Fibroblast of skin of right biceps (primary cell): ENCODE measurements at places on chromosomes 1 and 21.

DNA sequence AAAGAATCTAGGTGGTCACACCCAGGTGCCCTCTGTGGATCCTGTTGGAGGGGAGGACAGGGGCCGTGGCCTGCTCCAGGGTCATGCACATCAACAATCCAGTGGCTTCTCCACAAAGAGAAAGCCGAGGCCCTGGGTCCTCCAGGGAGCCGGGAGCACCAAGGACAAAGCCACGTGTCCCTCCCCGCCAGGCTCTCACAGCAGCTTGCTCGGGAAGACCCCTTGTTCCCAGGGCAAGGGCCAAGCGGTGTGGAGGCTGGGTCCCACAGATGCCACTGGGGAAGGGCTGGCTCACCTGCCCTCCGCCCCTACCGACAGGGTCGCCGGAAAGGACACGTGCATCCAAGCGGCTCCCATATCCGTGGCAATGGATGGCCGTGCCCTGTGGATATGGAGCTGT is 192.9 kb upstream of the VAMP3 start:
- DNase-seq: no peak

GRCh38 chr1:46134660-46135331 is 2.4 kb upstream of the PIK3R3 start:
- peak; percentile 71 for DNase-seq

- no peak for DNase-seq
These were observed 410.7 kb downstream of the SMYD3 start for GRCh38 chr1:246096356-246096755.

DNA sequence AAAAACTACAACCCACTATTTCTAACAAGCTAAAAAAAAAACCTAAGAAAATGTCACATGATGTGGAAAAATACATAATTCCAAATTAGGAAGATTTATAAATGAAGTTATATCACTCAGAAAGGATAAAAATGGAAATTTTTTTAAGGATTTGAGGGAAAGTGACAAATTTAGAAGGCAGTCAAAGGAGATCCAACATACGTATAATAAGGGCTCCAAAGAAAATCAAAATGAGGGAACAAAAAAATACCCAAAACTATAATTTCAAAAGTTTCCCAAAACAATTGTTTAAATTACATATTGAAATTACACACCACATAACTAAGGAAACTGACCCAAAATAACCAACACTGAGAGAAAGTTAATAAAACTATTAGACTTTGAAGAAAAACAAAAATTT is 381.1 kb upstream of the KAZN start:
- no peak for DNase-seq

DNA sequence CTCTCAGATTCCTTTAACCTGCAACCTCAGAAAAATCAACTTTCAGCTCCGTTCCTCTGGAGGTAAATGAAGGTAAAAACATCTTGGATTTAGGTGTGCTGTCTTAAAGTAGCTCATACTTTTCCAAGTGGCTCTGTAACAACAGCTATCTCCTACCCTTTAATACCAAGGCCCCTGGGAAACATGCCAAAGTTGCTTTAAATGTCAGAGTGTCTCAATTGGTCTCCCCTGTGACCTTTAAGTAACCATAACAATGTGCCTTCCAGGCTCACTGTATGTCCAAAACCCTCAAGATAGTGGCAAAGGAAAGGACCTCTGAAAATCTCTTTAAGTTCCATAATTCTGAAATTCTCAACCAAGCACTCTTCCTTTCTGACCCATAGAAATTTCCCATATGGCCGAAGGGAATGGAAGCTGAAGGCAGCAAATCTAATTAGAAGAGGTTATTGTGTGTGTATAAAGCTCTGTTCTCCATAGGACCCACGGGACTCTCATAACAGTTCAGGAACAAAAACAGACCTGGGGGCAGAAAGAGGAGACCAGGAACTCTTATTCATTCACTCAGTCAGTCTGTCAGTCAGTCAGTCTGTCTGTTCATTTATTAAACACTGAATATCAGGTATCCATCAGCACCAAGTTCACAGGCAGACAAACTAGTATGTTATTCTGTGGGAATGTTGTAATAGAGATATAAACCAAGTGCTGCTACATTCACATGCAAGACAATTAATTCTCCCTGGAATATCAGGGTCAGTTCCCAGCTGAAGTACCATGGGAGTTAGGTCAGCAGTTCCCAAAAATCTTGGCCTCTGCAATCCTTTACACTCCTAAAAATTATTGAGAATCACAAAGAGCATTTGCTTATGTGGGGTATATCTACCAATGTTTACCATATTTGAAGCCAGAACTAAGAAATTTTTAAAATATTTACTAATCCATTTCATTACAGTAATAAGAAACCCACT is 19.1 kb downstream of the ASTN1 start:
- DNase-seq: peak; percentile 3

GRCh38 chr1:151056149-151056548 is 3.3 kb downstream of the CDC42SE1 start:
- no peak for DNase-seq

- no peak for DNase-seq
These were observed 112.5 kb upstream of the PAXBP1 start for GRCh38 chr21:32884062-32884461.

DNA sequence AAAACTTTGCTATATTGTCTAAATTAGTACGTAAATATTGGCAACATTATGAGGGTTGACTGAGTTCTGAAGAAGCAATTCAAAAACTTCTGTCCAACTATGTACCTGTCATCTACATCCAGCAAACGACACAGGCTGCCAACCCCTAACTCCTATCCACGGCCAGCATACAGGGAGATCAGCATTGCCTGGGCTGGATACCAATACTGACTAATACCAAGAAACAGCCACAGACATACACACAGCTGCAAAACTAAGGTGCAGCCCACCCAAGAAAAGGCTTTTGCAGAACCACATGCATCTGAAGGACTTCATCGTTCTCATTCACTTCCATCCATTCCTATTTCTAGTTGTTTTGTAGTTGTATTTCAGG is 2.0 kb downstream of the KIAA0319L start:
- no peak for DNase-seq

DNA sequence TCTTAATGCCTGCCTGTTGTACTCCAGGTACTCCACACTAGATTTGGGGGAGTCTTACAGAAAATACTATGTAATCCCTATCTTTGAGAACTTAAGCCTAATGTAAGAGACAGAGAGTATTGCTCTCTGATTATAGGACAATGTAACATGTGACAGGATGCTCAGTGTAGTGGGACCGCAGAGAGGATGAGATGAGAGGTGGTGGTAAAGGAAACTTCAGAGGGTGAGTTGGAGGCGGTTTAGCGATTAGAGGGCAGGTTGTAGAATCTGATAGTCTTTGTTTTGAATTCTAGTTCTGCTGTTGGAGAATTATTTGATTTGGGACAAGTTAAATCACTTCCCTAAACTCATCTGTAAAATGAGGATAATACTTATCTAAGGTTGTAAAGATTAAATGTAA is 5.4 kb downstream of the SOAT1 start:
- no peak for DNase-seq

GRCh38 chr1:87196110-87196827 is 132.4 kb upstream of the LMO4 start:
- peak; percentile 17 for DNase-seq

- DNase-seq: no peak
These were observed 94.4 kb downstream of the RAVER2 start for GRCh38 chr1:64839261-64839660.

GRCh38 chr21:16488042-16488441 is 758.3 kb downstream of the USP25 start:
- no peak for DNase-seq

DNA sequence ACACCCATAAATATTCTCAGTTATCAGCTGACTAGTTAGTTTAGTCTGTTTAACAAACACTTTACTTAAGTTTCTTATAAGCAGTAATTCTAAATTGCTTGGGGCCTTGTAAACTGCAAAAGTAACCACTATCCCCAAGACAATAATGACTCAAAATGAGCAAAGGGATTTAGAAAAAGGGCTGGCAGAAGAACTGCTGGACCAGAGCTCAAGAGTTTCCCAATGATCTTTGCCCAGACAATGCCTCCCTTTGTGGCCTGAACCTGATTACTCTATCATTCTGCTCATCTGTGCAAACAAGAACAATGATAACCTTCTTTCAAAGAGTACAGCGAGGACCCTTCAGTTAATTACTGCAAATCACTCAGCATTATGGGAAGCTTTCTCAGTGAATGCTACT is 123.5 kb downstream of the TIAM1 start:
- DNase-seq: peak; percentile 15

DNA sequence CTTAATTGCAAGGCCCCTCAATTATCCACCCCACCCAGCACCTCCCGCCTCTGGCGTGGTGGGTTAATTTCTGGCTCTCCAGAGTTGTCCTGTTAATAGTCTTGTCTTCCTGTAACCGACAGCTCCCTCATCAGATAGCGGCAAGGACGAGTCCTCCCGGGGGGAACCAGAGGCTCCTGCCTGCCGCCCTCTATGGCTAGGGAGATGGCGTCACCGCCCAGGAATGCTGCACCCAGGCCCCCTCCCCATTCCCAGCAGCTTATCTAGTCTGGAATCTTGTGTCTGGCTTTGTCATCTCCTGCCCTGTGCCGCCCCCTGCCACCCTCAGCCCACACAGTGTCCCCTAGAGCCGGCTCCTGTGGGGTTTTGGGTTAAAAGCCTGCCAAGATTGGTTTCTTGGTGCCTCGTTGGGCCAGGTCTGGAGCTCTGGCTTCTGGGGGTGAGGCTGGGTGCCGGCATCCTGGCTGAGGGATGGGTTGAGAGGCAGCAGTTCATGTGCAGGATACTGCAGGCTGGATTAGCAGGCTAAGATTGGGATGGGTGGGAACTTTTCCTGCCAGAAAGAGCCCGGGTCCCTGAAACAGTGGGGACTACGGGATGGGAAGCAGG is 48.8 kb downstream of the EDN2 start:
- peak; percentile 85 for DNase-seq

GRCh38 chr1:101260556-101261350 is 23.9 kb downstream of the S1PR1 start:
- peak; percentile 75 for DNase-seq

DNA sequence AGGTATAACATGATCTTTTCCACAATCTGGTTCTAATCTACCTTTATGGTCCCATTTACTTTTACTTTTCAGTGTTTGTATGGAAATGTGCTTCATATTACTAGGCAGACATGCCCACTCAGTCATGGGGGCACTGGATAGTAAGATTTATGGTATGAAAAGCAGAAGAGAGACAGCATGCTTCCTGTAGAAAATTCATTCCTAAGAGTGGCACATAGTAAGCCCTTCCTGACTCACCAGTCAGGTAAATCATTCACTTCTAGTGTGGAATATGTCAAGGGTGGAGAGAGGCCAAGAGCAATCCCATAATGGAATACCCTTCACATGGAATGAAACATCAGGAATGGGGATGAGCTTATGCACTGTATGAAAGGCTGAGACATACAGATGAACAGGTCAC is 49.5 kb upstream of the BCL10 start:
- DNase-seq: peak; percentile 43

GRCh38 chr1:13432251-13432650 is 22.0 kb downstream of the PRAMEF20 start:
- no peak for DNase-seq

DNA sequence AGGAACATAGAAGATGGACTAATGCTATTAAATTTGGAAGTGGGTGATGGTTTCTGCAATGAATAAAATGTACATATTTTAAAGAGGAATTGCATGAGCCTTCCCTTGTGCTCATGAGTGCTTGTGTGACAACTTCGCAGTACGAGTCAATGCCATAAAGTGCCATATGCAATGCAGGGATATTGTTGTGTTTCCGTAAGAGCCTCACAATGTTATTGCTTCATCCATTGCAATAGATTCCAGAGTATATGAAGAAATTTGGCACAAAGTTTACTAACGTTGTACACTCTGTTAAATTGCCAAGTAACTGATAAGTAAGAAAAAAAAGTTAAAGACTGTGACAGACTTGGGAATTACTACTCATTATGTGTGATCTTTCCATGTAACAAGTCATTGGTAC is 22.3 kb downstream of the BTG3 start:
- DNase-seq: peak; percentile 9

DNA sequence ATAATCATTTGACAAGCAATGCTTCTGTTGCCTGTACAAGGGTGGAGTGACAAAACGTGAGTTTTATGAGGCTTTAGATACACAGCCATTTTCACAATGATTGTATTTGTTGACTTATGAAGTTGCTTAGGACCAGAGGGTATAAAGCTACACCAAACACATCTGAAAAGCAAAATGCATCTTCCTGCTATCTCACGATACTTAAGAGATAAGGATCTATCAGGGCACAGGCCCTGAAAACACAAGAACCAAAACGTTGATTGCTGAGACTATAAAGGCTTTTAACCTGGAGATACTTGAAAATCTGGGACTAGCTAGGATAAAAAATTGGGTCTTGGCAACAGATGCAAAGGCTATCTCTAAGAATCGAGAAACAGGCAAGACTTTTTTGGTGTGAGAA is 115.7 kb downstream of the SLC5A9 start:
- DNase-seq: no peak

GRCh38 chr1:227621211-227621610 is 57.9 kb downstream of the ZNF678 start:
- no peak for DNase-seq

DNA sequence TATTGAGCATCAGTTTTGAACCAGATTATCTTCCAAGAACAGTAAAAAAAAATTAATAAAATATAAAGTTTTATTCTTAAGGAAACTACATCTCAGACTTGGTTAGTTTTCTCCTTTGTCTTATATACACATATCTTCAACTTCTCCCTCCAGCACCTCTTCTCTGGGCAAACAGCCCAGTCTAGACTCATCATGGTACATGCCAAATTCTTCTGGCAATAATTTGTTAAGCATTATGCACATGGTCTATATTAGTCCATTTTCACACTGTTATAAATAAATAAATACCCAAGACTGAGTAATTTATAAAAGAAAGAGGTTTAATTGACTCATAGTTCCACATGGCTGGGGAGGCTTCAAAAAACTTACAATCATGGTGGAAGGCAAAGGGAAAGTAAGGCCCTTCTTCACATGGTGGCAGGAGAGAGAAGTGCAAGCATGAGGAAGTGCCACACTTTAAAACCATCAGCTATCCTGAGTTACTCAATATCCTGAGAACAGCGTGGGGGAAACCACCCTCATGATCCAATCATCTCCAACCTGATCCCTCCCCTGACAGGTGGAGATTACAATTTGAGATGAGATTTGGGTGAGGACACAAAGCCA is 108.7 kb upstream of the RNPC3 start:
- DNase-seq: peak; percentile 20

GRCh38 chr21:29499734-29500343 is 201.1 kb downstream of the BACH1 start:
- peak; percentile 60 for DNase-seq

- DNase-seq: no peak
These were observed 125.8 kb upstream of the C8B start for GRCh38 chr1:57091642-57092041.
